ENCODE measurements at places on chromosomes 4 and X.

GRCh38 chrX:119695535-119696050 is 2.6 kb upstream of the SEPTIN6 start:
- DNase-seq = no peak

GRCh38 chr4:7447236-7447635 is 12.5 kb upstream of the PSAPL1 start:
- DNase-seq = no peak

GRCh38 chr4:1809754-1810502 is 16.8 kb downstream of the FGFR3 start:
- peak; percentile 89 for DNase-seq

GRCh38 chrX:104255465-104255864 is 732 bp upstream of the ESX1 start:
- DNase-seq = no peak

- DNase-seq = no peak
Observed at GRCh38 chr4:48748949-48749596, 31.0 kb downstream of the FRYL start.

- no peak for DNase-seq
Observed at GRCh38 chr4:14178421-14178820, 550.9 kb upstream of the BOD1L1 start.

GRCh38 chr4:168758351-168758876 is 251.6 kb downstream of the CBR4 start:
- no peak for DNase-seq

DNA sequence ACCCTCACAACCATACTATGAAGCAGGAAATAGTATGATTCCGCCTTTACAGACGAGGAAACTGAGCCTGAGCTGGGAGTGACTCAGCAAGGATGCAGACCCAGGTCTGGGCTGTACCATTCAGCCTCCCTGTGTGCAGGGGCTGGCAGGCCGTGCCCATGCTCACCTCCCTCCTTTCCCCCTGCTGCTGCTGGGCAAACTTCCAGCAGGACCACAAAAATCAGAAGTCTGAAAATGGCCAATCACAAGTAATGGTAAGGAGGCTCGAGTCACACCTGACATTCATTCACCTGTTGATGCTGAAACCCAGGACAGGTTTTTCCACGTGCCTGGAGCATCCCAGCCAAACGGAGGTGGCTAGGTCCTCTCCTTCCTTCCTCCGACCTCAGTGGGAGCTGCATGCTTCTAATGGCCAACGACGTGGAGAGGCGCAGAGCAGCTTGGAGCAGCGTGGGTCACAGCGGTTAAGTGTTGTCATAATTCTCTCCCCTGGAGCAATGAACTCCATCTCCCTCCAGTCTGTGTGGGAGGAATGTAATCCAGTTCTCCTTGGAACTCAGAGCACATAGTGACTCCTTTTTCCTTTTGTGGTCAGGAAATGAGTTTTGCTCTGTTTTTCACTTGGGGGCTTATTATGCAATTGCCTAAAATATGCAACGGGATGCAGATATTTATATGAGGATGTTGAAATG is 371.7 kb downstream of the BCOR start:
- no peak for DNase-seq

- DNase-seq = no peak
Observed at GRCh38 chrX:119087121-119087520, 14.3 kb downstream of the CT47C1 start.

DNA sequence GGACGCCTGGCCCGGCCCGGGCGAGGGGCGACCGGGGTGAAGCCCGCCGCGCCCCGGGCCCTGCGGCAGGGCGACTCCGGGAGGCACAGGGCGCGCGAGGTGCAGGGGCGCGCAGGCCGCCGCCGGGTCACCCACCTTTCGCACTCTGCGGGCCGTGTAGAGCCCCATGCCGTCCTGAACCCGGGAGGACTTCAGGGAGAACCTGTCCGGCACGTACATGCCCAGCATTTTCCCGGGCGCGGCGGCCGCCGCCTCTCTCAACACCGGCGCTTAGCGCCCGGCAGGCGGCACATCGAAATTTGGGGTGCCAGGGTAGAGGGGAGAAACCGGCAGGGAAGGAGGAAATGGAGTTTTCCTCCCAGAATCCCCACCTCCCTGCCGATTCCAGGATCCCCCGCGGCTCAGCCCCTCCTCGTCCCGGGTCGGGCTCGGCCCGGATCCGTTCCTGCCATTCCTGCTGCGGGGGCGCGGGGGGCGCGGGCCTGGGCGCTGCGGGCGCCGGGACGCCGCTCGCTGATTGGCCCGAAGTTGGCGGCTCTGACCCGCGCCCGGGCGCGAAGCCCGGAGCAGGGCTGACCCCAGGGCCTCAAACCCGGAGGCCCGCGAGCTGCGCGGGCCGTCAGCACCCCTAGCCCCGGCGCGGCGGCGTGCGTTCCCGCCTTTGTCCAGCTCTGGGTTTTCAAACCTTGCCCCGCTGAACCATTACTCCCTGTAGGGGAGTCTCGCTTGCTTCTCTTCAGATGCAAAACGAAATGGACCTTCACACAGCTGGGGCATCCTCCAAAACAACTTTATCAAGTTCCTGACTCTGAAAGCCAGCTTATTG is at the start of gene PRDM5:
Gene PRDM5, minus strand, starts transcription at position 346 of the 826 bp plus-strand sequence. Its CDS starts 118 bp downstream, at position 228.
- DNase-seq = peak; percentile 72

DNA sequence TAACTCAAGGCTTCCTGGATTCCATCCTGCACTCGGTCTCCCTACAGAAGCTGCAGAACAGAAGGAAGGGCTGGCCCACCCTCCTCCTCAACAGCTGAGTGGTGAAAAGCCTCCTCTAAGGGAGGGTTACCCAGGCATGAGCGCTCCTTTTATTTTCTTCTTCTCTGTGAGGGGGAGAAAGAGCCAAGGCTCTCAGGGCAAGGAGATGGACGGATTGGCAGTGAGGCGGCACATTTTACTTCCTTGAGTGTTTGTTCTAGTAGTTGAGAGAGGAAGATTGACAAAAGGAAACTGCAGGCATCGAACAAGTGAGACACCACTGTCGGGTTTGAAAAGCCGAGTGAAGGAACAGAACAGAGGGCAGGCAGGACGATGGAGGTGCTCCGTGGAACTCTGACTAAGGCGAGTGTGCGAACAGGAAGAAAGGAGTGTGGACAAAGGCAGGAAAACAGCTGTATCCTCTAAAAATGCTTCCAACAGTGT is 38.4 kb upstream of the STS start:
- DNase-seq = peak; percentile 9

GRCh38 chr4:16199093-16199492 is 27.2 kb downstream of the TAPT1 start:
- DNase-seq = no peak

DNA sequence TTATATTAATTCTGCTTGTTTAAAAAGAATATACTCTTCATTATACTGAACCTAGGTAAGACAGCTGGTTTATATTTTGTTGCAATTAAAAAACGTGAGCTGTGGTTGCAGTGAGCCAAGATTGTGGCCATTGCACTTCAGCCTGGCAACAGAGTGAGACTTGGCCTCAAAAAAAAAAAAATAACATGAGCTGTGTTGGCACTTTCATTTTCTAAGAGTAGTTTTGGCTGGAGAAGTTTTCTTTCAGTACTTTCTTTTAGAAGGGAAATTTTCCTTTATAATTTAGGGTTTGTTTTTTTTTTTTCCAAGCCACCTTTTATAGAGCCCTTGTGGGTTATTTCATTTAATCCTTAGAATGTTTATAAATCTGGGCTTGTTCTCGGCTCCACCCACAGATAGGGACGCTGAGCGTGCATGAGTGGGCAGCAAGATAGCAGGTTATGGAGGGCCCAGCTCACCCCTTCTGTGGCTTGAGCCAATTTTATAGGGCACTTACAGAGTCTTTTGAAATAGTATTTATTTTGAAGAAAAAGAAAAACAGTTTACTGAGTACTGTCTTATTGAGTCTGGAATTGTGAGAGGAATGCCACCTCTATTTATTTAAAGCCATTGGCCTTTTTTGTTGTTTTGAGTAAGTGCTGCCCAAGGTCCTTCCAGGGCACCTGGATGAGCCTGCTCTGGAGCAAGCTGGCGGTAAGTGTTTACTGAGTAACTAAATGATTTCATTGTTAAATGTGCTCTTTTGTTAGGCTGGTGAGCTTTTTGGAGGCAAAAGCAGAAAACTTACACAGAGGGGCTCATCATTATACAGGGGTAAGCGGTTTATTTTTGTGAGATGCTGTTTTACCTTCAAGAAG is 60.9 kb downstream of the HTT start:
- no peak for DNase-seq

- peak; percentile 62 for DNase-seq
Observed at GRCh38 chr4:1578251-1578773, 105.8 kb downstream of the FAM53A start.

DNA sequence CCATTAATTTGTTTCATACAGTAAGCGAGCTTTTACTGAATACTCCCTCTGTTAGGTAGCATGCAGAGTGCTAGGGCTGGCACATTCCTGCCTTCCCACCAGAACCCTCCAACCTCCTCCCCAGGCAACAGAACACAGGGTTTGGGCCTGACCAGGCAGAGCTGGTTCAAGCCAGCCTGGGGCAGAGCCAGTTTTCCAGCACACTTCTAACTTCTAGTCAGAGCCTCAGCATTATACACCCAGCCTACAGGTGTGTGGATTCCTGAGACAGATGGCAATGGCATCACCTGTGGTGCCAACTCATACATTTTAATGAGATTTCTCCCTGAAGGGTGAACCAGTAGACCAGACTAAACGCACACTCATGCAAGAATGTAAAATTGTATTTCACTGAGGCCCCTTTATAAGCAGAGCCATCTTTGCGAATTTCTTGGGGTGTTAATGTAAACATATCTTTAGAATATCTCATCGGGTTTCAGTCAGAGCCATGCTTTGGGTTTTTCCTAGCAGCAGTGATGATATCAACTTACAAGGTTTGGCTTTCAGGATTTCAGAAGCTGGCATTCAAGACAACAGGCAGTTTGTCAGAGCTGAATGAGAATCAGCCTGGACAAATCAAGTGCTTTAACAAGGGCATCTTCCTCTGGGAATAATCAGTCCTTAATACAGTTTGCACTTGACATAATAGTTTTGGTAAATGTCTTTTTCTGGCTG is 92.0 kb downstream of the GATB start:
- DNase-seq = no peak

DNA sequence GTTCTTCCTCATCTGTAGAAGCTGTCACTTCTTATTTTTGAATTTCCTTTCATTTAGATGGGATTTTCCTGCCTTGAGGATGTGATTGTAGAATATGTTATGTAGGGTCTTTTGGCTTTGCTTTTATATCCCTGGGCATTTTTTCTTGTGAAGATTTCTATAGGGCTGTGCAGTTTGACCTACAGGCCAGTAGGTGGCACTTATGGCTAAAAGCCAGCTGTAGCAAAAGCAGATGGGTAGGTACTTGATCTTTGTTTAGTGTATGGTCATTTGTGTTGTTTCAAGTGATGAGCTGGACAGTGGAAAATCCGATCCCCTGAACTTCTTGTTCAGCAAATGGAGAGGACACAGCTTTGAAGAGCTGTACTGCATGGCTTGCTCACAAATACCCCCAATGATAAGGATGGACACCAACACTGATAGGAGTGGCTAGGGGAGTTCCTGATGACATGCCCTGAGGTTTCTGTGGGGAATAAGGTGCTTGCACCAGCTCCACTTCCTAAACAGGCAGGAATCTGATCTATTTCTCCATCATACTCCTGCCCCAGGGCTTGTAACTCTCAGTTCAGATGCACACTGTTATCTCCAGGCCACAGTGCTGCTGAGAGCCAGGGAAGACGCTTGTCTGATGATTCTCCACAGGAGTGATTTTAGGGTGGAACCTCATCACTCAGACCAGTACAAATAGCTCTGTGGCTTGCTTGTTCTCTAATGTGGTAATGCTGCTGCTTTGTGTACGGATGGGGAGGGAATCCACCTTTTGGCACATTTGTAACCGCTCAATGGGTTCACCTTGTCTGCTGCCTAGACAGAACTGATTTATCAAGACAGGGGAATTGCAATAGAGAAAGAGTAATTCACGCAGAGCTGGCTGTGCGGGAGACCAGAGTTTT is 417.1 kb upstream of the MAGEB16 start:
- DNase-seq = no peak

DNA sequence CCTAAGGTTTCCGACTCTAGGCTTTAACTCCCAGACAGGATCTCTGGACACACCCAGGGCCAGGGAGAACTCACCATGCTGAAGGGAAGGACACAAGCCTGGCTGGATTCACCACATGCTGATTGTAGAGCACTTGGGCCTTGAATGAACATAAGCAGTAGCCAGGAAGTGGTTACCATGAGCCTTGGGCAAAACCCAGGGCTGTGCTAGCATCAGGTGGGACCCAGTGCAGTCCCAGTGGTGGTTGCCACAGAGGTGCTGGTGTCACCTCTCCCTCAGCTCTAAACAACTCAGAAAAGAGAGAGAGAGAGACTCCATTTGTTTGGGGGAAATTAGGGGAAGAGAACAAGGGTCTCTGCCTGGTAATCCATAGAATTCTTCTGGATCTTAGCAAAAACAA is 77.0 kb downstream of the KLHL13 start:
- DNase-seq = no peak

DNA sequence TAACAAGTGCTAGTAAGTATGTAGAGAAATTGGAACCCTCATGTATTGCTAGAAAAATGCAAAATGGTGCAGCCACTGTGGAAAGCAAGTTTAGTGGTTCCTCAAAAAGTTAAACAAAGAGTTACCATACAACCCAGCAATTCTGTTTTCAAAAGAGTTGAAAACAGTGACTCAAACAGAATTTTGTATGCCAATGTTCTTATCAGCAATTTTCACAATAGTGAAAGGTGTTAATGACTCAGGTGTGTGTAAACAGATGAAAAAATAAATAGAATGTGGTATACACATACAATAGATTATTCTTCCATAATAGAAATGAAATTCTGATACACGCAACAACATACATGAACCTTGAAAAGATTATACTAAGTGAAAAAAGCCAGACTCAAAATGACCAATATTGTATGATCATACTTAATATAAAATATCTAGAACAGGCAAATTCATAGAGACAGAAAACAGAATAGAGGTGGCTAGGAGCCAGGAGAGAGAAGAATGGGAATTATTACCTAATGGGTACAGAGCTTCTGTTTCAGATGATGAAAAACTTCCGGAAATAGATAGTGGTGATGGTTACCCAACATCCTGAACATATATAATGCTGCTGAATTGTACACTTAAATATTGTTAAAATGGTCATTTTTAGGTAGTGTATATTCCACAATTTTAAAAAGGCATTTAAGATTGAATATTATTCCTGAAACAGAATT is 51.6 kb downstream of the WDFY3 start:
- no peak for DNase-seq

- peak; percentile 52 for DNase-seq
Observed at GRCh38 chrX:39477762-39478120, 620.0 kb downstream of the BCOR start.

DNA sequence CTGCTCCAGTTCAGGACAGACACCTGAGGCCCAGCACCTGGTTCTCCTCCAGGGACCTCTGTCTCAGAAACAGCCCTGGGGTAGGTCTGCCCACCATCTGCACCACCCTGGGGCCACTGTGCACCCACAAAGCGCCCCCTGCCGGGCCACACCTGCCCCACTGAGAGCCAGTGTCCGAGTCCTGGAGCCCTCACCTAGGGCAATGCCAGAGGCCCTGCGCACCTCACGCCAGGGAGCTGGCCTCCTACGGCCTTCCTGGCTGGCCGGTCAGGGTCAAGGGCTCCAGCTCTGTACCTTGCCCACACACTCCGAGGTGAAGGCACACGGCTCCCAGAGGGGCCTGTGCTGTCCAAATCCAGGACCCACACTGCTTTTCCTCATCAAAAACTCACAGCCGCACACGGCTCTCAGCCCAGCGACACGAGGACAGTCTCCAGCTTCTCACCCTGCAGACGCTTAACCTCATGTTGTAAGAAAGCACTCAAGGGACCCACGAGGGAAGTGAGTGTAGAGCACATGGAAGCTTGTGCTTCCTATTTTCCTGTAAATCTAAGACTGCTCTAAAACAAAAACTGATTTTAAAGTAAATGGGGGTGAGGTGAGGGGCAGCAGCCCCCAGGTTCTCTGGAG is 5.4 kb downstream of the CTBP1 start:
- no peak for DNase-seq

GRCh38 chr4:155762334-155762733 is 3.5 kb downstream of the GUCY1B1 start:
- no peak for DNase-seq

All from nephron progenitor cell (in vitro differentiated cells).